ENCODE measurements at places on chromosomes 12 and 14.

DNA sequence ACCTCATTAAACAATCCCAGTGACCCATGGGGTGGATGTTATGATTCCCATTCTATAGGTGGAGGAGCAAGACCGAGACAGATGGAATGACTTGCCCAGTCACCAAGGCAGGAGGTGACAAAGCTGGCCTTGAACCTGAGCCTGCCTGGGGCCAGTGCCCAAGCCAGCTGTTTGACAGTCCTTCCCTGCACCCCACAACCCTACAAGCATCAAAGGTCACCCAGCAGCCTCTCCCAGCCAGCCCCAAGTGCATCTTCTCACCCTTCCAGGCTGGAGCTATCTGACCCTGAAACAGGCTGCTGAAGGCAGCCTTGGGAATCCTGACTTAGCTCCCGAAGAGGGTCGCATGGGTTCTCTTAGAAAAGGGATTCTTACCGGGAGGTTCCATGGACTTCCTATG is 20.3 kb downstream of the MMAB start:
- DNase-seq = no peak

DNA sequence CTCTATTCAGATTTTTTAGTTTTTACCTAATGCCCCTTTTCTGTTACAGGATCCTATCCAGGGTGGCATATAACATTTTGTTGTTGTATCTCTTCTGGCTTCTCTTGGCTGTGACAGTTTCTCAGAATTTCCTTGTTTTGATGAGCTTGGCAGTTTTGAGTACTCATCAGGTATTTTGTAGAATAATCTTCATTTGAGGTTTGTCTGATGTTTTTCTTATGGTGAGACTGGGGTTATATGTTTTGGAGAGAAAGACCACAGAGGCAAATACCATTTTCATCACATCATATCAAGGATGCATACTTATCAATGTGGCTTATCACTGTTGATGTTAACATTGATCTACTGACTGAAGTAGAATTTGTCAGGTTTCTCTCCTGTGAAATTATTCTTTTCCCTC is 14.0 kb upstream of the LYZ start:
- DNase-seq = no peak

DNA sequence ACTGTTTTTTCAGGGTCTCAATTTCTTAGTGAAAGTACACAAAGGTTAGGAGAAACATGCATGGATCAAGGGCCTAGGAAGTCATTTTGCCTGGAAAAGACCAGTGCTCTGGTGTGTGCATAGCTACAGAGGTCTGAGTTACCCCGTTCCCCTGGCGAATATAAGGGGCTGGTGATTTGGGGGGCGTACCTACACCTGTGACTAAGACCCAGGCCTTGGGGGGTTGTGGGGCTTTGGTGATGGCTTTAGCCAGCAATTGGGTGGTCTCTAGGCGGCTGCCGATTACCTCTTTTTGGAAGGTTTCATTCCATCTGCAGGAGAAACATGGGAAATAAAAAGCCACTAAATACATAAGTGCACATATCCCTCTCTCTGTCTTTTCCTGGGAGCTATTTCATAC is 1.1 kb downstream of the SDR39U1 start:
- no peak for DNase-seq

GRCh38 chr12:51871918-51872688 is 15.8 kb upstream of the ANKRD33 start:
- no peak for DNase-seq

GRCh38 chr12:79367032-79367589 is 323.7 kb downstream of the PAWR start:
- no peak for DNase-seq

GRCh38 chr14:56117765-56118610 is at the start of gene PELI2:
PELI2 (plus strand) TSS chr14:56118411; CDS start chr14:56118661, 250 bp downstream.
- peak; percentile 70 for DNase-seq

DNA sequence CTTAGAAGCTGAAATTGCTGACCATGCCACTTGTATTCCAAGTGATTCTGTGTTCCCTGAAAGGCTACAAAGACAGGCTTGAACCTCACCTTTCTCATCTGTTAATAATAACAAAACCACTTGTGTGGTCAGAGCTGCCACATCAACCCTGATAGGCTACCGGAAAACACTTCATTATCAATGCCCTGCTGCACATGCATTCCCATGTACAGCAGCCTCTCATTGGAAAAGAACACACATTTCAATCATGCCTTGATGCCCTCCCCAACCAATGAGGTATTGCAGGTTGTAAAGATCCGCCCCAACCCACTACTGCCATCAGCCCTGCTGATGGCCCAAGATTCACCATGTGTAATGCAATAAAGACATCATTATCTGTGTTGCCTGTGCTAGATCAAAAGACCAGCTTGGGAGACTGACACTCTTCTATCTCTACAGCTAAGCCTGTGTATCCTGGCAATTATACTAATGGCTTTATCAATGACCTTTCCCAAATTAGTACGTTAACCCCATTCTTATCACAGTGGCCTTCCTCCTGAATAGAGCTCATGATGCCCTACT is 2.8 kb downstream of the GPR19 start:
- DNase-seq = no peak

DNA sequence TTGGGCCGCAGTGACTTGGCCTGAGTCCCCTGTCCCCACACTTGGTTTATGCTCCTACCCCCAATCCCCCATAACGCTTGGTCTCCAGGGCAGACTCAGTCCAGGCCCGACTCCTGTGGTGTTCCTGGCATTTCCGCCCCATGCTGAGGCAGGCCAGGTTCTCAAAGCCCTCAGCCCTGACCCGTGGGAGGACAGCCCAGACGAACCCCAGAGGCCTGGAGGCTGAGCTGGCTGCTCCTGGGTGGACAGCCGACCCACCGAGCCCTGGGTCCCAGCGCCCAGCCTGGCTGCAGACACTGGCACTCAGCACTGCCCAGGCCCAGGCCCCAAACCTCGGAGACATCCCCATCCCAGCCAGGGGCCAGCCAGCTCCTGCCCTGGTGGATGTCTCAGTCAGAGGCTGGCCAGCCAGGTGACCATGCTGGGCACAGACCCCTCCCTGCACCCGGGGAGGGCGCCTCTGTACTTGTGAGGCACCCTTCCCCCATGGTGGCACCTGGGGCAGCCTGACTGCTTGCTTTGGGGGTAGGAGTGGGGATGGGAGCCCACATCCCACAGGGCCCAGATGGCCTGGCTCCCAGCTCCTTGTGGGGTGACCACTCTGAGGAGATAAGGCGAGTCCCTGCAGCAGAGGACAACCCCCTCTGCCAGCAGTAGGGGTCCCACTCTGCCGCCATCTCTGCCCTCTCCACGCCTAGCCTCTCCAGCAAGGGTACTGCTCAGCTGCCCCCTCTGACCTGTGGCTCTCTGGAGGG is 1.4 kb downstream of the PLD4 start:
- DNase-seq = no peak

- DNase-seq = no peak
These were observed 57.4 kb downstream of the PAPOLA start for GRCh38 chr14:96559571-96559970.

DNA sequence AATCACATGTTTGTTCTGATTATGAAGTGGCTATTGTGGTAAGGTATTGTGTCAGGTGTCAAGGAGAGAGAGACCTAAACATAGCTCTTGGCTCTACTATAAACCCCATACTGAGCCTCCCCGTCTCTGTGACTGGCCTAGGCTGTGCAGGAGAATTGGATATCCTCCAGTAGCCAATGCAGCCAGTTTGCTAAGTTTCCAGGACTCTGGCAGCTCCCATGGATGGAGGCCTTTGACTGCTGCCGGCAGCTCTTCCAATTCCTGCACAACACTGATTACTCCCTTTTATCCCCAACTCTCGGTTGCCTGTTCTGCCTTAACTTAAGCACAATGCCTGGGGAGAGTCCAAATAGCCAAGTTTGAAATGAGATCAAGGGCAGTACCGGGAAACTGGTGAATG is 59.3 kb downstream of the ABCC9 start:
- DNase-seq = no peak

DNA sequence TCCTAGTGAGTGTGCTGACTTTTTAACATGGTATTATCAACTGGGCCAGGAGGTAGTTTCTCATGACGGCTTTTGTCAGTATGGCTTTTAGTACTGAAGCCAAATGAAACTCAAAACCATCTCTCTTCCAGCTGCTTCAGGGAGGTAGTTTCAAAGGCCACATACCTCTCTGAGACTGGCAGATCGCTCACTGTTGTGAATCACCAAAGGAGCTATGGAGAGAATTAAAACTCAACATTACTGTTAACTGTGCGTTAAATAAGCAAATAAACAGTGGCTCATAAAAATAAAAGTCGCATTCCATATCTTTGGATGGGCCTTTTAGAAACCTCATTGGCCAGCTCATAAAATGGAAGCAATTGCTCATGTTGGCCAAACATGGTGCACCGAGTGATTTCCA is 141.1 kb downstream of the HMGA2 start:
- no peak for DNase-seq

DNA sequence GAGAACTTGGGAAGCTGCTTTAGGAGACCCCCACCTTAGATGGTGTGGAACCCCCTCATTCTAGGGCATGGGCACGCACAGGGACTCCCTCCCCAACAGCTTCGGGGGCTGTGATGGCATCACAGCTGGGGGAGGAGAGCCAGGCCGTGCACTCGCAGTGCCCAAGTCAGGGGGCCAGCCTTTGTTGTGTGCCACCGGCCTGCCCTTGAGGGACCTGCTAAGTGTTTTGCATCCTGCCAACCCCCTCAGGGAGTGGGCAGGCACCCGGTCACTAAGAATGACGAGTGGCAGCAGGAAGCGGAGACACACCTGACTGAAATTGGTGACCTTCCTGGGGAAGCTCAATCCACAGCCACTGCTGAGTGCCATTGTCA is 334.9 kb upstream of the SFSWAP start:
- no peak for DNase-seq

DNA sequence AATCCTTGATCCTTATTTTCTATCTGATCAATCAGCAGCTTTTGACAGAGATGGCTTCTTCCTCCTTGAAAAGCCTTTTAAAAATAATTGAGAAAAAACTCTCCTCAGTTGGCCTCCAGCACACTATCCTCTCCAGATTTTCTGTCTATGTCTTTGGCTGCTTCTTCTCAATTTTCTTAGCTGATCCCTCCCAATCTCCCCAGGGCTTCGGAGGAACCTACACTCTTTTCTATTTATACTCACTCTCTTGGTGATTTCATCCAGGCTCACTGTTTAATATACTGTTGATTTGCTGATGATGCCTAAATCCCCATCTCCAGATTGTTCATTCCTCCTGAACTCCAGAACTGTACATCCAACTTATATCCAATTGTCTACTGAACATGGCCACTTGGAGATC is 54.8 kb downstream of the RDH12 start:
- no peak for DNase-seq

DNA sequence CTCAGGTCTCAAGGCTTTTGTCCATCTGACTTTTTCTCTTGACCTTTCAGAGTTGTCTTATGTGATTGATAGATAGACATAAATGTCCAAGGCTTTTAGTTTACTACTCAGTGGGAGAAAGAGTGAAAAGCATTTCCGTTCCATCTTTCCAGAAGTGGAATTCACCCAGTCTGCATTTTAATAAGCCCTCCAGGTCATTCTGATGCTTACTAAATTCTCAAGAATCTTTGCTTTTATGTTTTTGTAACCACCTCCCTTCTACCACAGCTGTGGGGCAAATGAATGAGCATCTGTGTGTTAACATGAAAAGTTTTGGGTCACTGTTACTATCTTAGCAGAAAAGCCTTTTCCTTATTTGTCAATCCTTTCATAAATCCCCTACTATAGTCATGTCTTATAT is 251.4 kb downstream of the LRIG3 start:
- DNase-seq = no peak

DNA sequence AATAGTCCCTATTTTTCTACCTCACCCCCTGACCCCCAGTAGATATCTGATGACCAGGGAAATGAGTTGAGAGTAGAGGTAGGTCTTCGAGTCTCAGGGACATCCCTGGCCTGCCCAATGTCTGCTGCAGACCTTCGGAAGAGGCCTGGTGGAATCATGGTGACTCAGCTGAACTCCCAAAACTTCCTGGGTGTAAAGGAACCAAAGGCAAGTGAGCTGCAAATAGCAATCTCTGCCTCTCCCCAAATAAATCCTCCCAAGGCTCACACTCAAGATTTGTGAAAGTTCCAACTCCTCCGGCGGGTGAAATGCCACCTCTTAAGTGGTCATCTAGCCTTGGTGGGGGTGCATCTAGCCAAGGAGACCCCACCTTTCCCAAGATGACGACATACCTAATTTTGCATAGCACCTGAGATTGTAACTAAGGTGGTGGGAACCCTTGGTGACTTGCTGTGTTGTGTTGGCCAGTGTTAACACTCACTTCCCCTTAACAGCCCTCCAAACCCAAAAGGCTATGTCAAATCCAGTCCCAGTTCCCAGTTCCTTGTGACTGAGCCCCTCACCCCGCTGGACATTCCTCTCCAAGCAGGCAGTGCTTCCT is 6.3 kb downstream of the ZFP36L1 start:
- DNase-seq = no peak

GRCh38 chr14:52350445-52350844 is 36.3 kb downstream of the PTGER2 start:
- no peak for DNase-seq

GRCh38 chr12:52916216-52916615 is 11.3 kb upstream of the KRT8 start:
- DNase-seq = no peak

DNA sequence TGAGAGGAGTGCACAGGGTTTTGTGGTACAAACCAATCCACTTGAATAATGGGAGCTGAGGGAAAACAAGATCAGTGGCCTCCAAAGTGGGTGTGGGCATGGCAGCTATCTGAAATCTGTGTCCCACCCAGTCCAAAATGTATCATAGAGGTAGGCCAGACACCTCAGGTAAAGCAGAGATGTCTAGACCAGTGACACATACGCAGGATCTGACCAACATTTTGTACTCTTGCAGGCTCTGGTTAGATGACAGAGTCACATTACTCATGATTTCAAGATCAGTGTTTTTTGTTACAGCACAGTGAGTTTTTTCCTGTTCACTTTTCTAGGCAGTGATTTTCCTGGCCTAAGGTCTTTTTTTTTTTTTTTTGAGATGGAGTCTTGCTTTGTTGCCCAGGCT is 211.8 kb downstream of the PCNX1 start:
- no peak for DNase-seq
